ENCODE measurements at places on chromosomes 13 and 19.

DNA sequence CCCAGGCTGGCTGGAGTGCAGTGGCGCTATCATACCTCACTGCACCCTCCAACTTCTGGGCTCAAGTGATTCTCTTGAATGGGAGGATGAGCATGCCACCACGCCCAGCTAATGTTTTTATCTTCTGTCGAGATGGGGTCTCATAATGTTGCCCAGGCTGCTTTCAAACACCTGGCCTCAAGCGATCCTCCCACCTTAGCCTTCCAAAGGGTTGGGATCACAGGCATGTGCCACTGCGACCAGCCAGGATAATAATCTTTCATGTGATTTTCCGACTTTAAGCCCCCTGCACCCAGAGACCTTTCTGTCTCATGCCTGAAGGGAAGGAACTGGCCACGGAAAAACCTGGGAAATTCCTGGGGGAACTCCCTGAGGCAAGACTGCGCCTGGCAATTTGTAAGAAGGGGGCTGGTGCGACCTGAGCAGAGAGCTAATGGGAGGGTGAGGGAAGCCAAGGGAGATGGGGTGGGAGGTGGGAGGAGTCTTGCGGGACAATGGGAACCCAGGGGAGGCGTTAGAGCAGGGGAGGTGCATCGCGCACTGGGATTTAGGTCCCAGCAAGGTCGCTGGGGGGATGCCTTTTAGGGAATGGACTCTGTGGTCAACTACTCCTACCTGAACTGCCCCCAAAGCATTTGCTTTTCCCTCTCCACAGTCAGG lies 1.2 kb upstream of the CCDC124 start:
- DNase-seq: no peak

DNA sequence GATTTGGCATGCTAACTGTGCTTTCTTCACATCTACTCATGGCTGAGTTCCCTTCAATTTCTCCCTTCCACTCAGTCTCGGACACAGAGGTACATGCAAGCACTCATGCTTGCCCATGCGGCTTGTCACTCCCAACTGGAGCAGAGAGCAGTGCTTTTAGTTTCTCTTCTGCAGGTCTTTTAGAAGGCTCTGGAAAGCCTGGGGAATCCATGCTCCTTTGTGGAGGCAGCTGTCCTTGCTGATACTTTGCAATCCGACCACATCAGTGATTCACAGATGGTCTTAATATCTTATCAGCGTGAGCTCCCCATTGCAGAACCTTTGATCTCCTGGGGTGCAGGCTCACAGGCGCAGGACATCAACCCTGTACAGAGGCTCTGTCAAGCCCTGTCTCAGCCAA lies 203.9 kb downstream of the COL4A1 start:
- DNase-seq: no peak

- no peak for DNase-seq
Observed at GRCh38 chr13:59865398-59865797, 298.3 kb downstream of the DIAPH3 start.

- no peak for DNase-seq
Observed at GRCh38 chr19:5349041-5349440, 8.4 kb upstream of the PTPRS start.

DNA sequence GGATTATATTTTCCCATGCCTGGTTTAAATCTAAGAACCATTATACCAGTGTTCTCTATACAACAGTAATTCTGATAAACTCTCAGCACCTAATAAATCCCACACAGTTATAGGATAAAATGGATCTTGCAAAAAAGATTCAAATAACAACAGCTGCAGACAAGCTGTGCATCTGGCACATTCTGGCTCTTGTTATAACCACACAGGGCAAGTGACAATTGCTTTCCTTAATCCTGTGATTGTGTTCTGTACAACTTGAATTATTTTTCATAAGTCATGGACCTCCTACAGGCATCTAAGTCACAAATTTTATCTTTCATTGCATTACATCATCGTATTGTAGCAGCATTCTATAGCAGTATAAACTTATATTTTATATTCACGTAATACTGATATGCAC lies 948.3 kb downstream of the SLITRK1 start:
- no peak for DNase-seq

DNA sequence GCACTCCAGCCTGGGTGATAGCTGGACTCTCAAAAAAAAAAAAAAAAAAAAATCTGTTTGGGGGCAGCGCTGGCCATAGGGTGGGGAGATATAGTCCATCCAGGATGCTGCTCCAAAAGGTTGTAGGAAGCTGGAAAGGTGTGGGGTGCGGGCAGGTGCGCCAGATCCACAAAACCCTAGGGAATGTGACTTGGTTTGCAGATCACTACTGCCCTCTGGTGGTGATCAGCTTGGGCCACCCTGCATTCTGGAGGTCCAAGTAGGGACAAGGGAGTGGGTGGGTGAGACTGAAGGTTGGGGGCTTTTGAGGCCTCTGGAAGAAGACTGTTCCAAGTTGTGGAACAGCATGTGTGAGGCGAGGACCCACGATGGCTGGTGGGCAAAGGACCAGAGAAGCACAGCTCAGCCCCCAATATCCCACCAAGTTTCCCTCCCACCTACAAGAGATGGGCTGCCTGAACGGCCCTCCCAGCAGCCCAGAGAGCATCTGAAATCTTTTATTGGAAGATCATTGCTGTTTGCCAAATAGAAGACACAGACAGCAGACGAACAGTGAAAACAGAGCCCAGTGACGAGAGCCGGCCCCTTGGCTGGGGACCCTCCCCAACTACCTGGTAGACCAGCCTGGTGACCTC lies 10.4 kb upstream of the TYK2 start:
- DNase-seq: peak; percentile 35
